ENCODE measurements at places on chromosomes 5 and 9.

- no peak for DNase-seq
Measured at GRCh38 chr5:164487939-164488338, 982.5 kb downstream of the MAT2B start.

- DNase-seq, result no peak
Measured at GRCh38 chr9:89610391-89610925, 5.6 kb downstream of the GADD45G start.

- DNase-seq, result no peak
Measured at GRCh38 chr5:14707811-14708390, 43.4 kb downstream of the OTULIN start.

DNA sequence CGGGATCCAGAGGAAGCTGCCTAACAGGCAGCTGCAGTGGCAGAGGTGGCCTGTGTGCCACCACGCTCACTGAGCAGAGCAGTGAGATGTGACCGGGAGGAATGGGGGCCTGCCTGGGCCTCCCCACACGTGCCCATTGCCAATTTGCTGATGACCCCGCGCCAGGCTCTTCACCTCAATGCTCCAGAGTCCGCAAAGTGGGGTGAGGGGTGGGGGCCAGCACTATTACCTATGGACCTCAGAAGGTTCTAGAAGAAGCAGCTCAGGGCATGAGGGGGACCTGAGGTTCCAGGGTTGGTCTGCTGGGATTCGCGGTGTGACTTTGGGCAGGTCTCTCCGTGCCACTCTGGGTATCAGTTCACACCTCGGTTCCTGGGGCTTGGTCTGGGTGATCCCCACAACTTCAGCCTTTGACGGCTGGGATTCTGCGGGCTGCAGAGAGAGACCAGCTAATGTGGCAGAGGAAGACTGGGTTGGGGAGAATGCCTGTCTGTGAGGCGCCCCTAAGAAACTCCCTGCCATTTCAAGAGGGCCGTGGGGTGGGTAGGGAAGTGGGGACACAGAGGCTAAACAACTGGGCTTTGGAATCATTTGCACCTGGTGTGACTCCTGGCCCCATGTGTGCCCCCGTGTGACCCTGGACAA, 231.0 kb upstream of the MVB12B start:
- DNase-seq, result no peak

Data from MM.1S (cell line).